ENCODE measurements at places on chromosomes 13 and 19. TPM values are rescaled to one million over a fixed set of nuclear protein-coding genes. Genes with fewer than 3 reads are reported as not detected.

Gene CXCL17
- not detected for total RNA-seq

Gene KCNRG
- total RNA-seq: 11.8 TPM

Gene CYP2S1
- under 0.01 TPM for total RNA-seq

Gene KL
- 0.49 TPM for total RNA-seq

Gene ADAT3
- total RNA-seq: 0.74 TPM

Gene RXFP2
- not detected for total RNA-seq

Gene ZNF418
- 35.9 TPM for total RNA-seq

Gene MBD3L5
- total RNA-seq: not detected

Gene ELSPBP1
- total RNA-seq: not detected

Gene GSX1
- under 0.01 TPM for total RNA-seq

Gene ICAM5
- total RNA-seq: 5.4 TPM

Gene ZNF784
- 3.2 TPM for total RNA-seq

Gene DNAAF3
- total RNA-seq: 0.49 TPM

Gene CGB5
- not detected for total RNA-seq

Gene ZNF471
- 17.0 TPM for total RNA-seq

Gene ACER1
- total RNA-seq: not detected

Gene LILRB2
- 0.25 TPM for total RNA-seq

Gene NLRP11
- total RNA-seq: not detected

Gene ATP7B
- 7.6 TPM for total RNA-seq

Gene GJA3
- under 0.01 TPM for total RNA-seq

Gene GARRE1
- 15.5 TPM for total RNA-seq

Gene ETHE1
- 17.0 TPM for total RNA-seq

Gene HOOK2
- 18.9 TPM for total RNA-seq

Gene ZNF543
- 24.3 TPM for total RNA-seq

Gene AP1M2
- not detected for total RNA-seq

Gene OVOL3
- total RNA-seq: not detected

Gene MATK
- 16.0 TPM for total RNA-seq

Gene MRPL54
- 21.4 TPM for total RNA-seq

Gene CEACAM4
- not detected for total RNA-seq

Gene LRRC4B
- 67.4 TPM for total RNA-seq

Gene SPRED3
- 2.0 TPM for total RNA-seq

Gene VAV1
- 0.98 TPM for total RNA-seq

Gene CEACAM8
- total RNA-seq: 0.25 TPM

Gene CCDC70
- not detected for total RNA-seq

Gene WDR87
- total RNA-seq: not detected

Gene PLIN4
- total RNA-seq: 0.49 TPM

Gene PINLYP
- 7.4 TPM for total RNA-seq

Gene GAMT
- total RNA-seq: 10.3 TPM

Gene CRLF1
- 3.9 TPM for total RNA-seq

Gene FFAR1
- total RNA-seq: not detected

Gene ZNF439
- total RNA-seq: 27.8 TPM

Gene LGALS13
- not detected for total RNA-seq

Gene THSD8
- 0.25 TPM for total RNA-seq

Gene ZNF837
- total RNA-seq: 0.74 TPM

Gene LILRA5
- not detected for total RNA-seq

Gene GRK1
- 1.2 TPM for total RNA-seq

Gene ESD
- 92.9 TPM for total RNA-seq

Gene VSTM1
- not detected for total RNA-seq

Gene ZNF563
- total RNA-seq: 1.2 TPM

Gene SBK2
- total RNA-seq: not detected

Gene PSG6
- total RNA-seq: not detected

Gene CD22
- not detected for total RNA-seq

Gene GPC6
- total RNA-seq: 14.3 TPM

Gene CYP4F2
- not detected for total RNA-seq

Measured in temporal lobe (tissue), 4 donors.